Cerebellar nuclear complex (tissue), 1 donor: ENCODE measurements at places on chromosomes 13 and 19.

- DNase-seq: no peak
Observed at GRCh38 chr19:41395355-41395754, 1.8 kb downstream of the EXOSC5 start.

GRCh38 chr13:50509771-50510441, 333.6 kb downstream of the DLEU7 start:
- no peak for DNase-seq

GRCh38 chr19:36572593-36573019, 486 bp downstream of the ZNF529 start:
- no peak for DNase-seq

DNA sequence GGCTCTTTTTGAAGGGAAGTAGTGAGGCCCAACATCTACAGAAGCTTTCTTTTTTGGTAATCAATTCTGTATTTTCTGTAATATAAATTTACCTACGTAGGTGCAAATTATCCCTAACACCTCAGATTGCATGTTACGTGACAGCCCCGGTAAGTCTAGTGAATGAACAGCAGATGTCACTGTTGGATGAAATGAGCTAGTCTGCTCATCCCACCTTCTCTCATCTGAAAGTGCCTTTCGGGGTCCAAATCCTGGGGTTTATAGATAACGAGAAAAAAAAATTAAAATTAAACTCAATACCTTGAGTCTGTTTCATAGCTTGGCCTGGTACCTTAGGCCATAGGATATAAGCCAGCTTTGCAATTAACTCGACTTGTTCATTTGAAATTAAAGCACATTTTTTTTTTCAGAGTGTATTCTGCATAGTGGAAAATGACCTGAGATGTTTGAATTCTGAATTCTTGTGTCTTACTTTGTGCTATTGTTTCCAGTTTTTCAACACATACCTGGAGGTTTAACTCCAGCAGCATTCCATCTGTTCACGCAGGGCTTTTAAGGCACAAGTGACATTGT, 548.2 kb downstream of the GPC5 start:
- DNase-seq: no peak

- no peak for DNase-seq
Observed at GRCh38 chr19:38851622-38852230, 1.9 kb upstream of the HNRNPL start.

- no peak for DNase-seq
Observed at GRCh38 chr13:86020351-86021002, 221.3 kb upstream of the SLITRK6 start.

- no peak for DNase-seq
Observed at GRCh38 chr19:4376671-4376990, 23.7 kb downstream of the SH3GL1 start.

DNA sequence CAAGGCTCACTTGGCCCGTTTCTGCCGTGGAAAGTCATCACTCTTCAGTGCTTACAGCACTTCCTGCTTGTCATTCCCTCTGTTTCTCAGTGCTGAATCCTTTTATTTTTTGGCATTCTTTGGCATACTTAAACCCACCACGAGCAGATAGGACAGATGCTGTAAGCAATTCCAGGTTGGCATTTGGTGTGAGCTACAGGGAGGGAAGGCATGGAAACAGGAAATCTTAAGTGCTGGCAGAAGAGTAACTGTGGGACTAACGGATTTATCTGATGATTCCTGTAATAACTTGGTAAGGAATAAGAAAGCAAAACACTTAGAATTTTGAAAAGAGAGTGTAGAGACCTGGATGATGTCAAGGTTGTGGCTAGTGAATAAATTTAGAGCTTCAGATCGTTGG, 273.4 kb downstream of the GPC6 start:
- no peak for DNase-seq

DNA sequence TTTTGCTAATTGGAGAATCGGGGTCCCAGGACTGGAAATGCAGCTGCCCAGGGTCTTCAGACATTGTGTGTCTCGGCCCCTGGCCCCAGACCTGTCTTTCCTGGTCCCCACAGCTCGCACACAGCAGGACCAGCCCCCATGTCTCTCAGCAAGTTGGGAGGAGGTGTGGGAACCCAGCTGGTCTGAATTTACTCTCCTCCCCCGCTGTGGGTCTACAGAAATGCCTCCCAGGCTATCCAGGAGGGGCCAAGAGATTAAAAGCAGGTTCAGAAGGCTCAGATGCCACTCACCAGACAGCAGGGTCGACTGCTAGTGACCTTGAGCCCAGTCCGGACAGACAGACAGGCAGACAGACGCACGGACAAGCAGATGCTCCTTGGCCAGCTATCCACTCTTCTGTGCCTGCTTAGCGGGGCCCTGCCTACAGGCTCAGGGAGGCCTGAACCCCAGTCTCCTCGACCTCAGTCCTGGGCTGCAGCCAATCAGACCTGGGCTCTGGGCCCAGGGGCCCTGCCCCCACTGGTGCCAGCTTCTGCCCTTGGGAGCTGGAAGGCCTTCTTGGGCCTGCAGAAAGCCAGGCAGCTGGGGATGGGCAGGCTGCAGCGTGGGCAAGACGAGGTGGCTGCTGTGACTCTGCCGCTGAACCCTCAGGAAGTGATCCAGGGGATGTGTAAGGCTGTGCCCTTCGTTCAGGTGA, at the start of gene DAND5:
Gene DAND5 (plus strand): TSS at position 285 of the 697 bp plus-strand sequence. CDS start 85 bp downstream, at position 370.
- DNase-seq: no peak

- DNase-seq: no peak
Observed at GRCh38 chr19:13066933-13067807, 35.5 kb downstream of the LYL1 start.

DNA sequence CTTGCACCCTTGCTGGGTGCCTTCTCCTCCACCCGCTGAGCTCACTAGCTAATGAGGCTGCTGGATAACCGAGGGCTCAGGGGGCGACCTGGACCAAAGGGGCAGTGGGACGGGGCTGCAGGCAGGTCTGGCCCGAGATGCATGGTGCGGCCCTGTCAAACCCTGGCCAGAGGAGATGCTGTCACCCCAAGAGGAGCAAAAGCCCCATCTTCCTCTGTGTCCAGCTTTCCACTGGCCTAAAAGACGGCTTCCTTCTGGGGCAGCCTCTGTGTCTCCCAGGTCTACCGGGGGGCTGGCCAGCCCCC, 261.8 kb downstream of the TBC1D4 start:
- no peak for DNase-seq

GRCh38 chr19:38394488-38394887, 6.0 kb downstream of the SPRED3 start:
- DNase-seq: no peak

- DNase-seq: peak; percentile 24
Observed at GRCh38 chr19:49595819-49596404, 4.9 kb downstream of the PRR12 start.

- peak; percentile 64 for DNase-seq
Observed at GRCh38 chr19:37931881-37932655, 25.1 kb downstream of the SIPA1L3 start.

GRCh38 chr19:33394723-33395560, 21.4 kb downstream of the CEBPG start:
- DNase-seq: no peak

- DNase-seq: no peak
Observed at GRCh38 chr13:112067871-112068539, 1.1 kb downstream of the SOX1 start.

GRCh38 chr19:6610934-6611852, 20.2 kb upstream of the CD70 start:
- DNase-seq: no peak

GRCh38 chr19:53424968-53425597, 6.7 kb upstream of the ZNF761 start:
- no peak for DNase-seq
